Activated T-cell treated with anti-CD3 and anti-CD28 coated beads for 48 hours (primary cell): ENCODE measurements at places on chromosomes 6 and 20.

- peak; percentile 5 for DNase-seq
These were observed 330.9 kb upstream of the CDH4 start for GRCh38 chr20:60921022-60921622.

DNA sequence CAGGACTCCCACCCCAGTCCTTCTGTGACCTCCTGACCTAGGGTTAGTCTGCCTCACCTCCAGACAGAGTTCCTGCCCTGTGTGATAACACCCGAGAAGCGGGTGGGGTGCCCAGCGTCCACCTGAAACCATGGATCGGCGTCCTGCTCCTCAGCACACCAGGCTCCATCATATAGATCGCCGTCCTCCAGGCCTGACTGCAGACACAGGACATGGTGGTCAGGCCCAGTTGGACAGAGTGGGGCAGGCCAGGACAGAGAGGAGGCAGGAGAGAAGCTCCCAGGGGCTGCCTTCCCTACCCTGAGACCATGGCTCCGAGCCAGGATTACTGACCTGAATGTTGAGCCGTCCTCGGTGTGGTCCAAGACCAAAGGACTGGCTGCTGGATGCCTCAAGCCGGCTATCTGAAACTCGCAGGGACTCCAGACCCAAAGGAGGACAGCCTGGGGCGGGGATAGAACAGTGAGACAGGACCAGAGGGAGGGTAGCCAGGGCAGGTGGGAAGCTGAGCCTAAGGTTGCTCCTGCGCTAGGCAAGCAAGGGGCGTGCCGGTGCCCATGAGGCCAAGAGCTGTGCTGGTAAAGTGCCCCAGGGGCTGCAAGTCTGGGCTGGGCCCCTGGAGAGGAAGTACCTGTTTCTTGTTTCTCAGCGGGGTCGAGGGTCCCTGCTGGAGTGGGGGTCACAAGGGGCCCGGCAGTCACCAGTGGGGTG, 2.2 kb downstream of the CPXM1 start:
- DNase-seq: no peak

DNA sequence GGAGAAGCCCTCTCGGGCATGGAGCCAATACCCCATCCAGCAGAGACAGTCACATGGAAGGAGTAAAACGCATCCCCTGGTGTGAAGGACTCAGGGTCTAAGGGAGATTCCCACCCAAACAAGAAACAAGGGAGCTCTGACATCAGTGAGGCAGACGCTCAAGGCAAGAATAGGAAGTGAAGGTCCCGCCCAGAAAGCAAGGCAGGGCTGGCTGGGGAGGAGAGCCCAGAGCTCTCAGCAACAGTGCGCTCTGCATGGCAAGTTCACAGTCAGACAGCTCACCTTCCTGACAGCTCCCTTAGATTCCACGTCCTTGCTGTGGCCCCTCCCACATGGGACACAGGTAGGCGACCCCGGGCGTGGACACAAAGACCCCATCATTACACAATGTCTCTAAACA, 85.6 kb downstream of the TTLL2 start:
- DNase-seq: no peak

GRCh38 chr6:127868338-127868737, 32.5 kb downstream of the THEMIS start:
- no peak for DNase-seq

- DNase-seq: no peak
These were observed 4.6 kb upstream of the CGA start for GRCh38 chr6:87099472-87099871.
